ENCODE measurements at places on chromosomes 3 and 15. TPM values are rescaled to one million over a fixed set of nuclear protein-coding genes. Genes with fewer than 3 reads are reported as not detected.

The PDIA5 gene
- total RNA-seq: 51.3 TPM

DNA sequence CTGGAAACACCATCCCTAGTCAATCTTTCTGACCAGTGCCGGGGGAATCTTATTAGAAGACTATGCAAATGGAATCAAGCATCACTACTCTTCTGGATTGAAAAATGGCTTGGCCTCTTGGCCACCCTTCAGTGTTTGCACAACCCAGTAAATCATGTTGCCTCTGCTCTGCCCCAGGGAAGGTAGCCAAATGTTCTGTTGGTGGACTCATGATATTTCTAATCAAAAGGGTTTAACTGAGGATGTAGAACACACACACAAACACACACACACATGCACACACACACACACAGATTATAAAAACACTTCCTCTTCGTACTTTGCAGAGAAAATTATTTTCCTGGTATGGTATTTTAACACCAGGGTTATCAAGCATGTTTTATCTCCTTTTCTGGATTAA is 7.9 kb downstream of the RBP2 start:
- DNase-seq: no peak

DNA sequence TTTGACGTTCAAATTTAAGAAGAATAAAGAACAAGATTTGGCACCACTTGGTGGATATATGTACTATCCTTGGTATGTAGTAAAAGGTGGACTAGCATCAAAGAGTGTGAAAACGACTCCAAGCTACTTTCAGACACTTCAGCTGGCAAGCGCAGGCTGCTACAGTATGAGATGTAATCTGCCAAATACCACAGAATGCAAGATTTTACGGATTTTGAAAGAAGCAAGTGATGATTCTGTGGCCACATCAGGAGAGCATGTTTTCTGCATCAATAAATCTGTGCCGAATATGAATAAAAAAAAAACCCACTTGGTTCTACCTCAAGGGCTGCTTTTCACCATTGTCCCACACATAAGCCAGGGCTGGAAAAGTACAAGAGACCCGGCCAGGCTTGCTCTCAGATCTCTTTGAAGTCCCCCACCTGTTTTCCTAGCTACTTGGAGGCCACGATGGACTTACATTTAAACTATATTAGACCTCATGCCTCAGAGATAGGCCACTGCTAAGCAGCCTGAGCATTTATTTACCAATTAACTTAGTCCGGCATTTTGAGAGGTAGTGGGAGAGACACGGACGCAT is 37.4 kb downstream of the MYO1E start:
- peak; percentile 20 for DNase-seq

The C3orf22 gene
- not detected for total RNA-seq

DNA sequence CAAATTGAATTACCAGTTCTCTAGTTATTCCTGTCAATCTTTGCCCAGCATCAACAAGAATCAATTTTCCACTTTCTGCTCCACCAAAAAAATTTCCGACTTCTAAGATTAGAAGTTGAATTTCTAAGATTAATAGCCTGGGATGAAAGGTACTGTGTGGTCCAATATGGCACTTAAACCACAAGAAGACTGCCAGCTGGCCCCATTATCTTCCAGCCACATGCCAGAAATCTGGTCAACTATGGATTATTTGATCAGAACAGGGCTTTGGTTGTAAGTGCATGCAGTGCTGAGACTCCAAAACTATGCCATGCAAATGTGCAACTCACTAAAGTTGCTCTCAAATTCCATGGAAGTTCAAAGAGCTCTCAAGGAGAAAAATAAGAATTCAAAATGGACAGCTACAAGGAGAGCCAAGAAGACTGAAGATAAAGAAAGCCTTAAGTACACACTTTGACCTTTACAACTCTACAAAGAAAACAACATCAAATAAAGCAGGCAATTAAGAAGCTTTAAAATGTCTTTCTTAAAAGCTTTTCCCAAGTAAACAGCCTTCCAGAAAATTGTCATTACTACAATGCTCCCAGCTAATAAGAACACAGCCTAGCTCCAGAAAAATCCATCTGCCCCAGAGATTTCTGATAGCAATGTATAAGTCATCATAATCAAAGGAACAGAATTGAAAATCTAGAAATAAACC is 64.2 kb downstream of the ST3GAL6 start:
- no peak for DNase-seq

GRCh38 chr3:114308377-114308776 is 14.5 kb downstream of the TIGIT start:
- DNase-seq: no peak

The SCAMP2 gene
- total RNA-seq: 34.8 TPM

DNA sequence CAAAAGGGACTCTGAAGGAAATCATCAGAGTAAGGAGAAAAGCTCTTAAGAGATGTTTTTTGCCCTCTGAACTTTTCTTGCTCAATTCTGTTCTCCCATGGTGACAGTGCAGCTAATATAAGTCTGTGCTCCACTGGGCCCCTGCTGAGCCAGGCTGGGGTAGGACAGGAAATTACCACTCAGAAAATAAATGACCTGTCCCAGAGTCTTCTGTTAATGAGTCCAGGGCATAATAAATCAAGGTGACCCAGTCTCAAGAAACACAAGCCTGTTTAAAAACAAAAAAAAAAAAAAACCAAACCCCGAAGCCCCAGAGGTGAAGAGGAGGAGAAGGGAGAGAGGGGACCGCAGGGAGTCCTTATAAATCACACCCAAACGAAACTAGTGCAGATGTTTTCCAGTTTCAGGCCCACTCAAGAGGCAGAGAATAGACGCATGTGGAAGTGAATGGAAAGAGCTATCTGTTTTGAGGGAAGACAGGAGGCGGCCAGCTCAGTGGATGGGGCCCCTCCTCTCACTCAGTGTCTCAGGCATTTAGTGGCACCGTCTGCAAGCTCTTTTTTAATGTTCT is 59.8 kb upstream of the BOC start:
- DNase-seq: no peak

- no peak for DNase-seq
Observed at GRCh38 chr3:53489787-53490458, 4.5 kb upstream of the CACNA1D start.

The UPK1B gene
- total RNA-seq: not detected

DNA sequence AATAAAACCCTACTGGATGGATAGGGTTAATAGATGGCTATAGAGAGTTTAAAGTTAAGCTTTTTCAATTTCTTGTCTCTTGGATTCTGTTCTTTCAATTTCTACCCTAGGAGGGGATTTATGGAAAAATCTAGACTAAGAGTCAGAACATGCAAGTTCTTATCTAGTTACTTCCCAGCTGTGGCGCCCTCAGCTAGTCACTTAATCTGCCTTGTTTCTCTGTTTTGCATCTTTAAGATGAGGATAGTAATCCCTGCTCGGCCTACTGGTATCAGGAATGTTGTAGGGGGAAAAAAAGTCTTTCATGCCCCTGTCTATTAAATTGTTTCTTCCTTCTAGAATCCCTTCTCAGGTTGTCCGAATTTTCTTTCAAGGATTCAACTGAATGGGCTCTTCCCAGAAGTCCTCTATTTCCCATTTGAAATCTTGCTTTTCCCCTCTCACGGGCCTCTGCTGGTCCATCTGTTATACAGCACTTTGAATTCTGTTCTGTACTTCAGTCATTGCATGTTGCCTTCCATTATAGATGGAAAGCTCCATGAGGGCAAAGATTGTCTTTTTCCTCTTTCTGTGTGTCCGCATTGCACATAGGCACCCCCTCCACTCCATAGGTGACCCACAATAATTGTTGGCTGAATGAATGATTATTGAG is 4.4 kb downstream of the KCTD6 start:
- no peak for DNase-seq

DNA sequence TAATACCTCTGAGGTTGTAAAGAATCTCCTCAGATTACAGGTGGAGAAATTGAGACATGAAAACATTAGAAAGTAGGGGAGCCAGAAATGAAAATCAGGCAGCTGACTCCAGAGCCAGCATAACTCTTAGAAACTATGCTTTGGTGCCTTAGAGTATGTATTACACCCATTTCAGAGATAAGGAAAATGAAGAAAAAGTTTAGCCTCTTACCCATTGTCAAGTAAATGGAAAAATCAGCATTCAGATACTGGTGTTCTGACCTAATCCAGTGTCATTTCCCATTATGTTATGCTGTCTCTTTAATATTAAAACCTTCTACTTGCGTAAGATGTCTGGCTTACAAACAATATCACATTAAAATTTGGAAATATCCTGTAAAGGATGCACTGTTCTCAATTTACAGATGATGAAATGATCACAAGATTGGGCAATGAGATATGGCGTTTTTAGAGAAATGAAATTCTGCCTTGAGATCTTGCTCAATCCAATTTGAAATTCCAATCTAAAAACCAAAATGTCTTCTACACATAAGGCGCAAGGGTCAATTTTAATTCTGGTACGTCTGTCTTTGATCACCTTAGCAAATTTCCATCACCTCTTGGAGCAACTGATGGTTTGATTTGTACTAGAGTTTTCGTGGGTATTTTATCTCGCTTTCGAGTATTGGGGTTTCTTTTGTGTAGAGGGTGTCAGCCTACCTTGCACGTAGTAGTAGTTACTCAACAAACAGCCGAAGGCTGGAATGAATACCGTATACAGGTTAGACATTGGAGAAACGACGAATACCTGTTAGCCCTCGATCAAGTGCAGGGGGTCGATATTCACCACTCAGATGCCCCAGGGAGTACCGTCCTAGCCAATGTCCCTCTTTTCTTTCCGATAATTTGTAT is 902 bp upstream of the ZCWPW2 start:
- DNase-seq: no peak

The STRIT1 gene
- total RNA-seq: not detected

GRCh38 chr15:90334304-90334731 is 17.8 kb upstream of the ZNF774 start:
- peak; percentile 19 for DNase-seq

GRCh38 chr3:189157232-189158007 is 14.4 kb upstream of the TPRG1 start:
- no peak for DNase-seq

DNA sequence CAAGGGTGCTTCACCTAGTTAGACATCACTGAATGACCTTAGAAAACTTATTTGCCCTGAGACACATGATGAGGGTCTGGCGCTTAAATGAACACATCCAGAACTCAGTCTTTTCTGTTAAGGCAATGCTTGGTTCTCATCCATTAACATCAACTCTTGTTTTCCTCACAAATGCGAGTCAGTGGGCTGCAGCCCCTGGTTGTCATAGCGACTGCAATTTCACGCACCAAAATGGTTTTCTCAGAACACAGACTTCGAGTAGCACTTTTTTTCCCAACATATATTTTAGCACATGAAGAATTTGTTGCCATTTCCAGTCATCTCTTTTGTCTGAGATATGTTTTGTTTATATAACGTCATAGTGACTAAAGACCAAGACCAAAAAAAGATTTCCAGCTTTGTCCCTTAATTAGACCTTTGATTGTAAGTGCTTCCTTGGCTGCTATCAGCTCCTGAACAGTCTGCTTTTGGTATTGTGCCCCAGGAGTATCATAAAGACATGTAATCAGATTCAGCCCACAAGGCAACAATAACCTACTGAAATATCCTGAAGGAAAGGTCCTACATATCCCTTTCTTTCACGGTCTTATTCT is 68.5 kb downstream of the GPR176 start:
- DNase-seq: no peak

DNA sequence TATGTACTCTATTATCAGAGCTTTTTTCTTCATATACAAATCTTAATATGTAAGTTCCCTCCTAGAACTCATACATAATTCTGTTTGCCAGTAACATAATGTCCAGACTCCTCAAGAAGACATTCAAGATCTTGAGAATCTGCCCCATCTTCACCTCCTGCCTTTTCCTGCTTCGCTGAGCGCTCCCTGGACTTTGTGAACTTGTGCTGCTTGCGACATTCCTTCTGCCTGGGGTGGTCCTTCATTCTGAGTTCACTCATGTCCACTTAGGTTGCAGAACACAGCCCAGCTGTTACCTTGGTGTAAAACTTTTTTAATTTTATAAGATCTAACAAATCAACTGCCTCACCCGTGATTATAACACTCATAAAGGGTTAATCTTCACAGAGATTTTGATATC is 478.5 kb upstream of the EPHA3 start:
- DNase-seq: no peak

- DNase-seq: no peak
Observed at GRCh38 chr3:119810018-119810435, 28.1 kb downstream of the NR1I2 start.

The CPEB1 gene
- 0.07 TPM for total RNA-seq

The ADAMTS17 gene
- total RNA-seq: 0.36 TPM

GRCh38 chr15:100783760-100784492 is 95.7 kb upstream of the ALDH1A3 start:
- no peak for DNase-seq

- no peak for DNase-seq
Observed at GRCh38 chr3:127100459-127101410, 92.2 kb upstream of the PRR23E start.

DNA sequence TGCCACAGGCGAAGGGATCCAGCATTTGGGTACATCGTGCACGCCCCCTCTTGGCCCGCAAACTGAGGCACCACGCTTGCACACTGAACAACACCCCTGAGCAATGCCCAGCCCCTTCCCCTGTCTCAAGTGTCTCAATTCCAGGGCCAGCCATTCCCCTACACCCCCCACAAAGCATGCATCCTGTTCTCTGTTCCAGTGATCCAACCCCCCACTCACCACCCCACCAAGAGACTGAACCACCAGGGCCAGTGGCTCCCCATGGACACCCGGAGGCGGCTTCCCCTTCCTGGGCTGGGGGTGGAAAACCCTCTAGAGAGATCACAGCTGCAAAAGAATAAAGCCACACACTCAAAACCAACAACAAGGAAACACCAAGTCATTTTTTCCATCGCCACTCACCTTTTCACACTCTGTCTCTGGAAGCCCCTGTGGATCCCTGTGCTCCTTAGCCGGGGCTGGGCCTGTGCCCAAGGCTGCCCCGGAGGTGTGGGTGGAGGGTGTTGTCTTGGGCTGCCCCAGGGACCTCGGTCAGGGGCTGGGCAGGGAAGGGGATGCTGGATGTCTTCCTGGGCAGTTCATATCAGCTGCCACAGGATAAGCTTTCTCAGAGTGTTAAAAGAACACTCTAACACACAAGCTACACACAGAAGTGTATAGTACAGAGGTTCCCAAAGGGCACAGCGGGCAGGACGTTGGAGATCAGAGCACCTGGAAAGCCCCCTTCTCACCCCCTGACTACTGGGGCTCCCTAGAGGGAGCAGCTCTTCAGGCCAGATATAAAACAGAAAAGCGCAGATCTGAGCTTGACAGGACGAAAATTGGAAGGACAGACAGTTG is 92.5 kb downstream of the CHSY1 start:
- no peak for DNase-seq

GRCh38 chr3:165854696-165855095 is 17.5 kb upstream of the BCHE start:
- peak; percentile 1 for DNase-seq

The AADACL2 gene
- not detected for total RNA-seq

DNA sequence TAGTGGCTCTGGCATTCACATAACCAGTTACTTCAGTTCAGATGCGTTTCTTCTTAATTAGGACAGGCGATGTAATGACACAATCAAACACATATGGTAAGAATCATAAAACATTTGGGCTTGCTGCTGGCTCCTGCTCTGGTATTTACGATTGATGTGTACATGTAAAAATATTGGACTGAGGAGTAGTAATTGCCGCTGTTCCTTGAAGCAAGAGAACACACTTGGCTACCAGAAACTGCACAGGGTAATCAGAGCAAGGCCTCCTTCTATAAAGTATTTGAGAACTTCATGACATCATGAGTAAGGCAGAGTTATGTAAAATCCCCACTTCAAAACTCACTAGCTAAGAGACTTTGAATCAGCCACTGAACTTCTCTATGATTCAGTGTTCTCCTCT is 158.1 kb downstream of the SSR3 start:
- DNase-seq: no peak
